Kasumi-1 (cell line): ENCODE measurements at places on chromosomes 5 and 9.

DNA sequence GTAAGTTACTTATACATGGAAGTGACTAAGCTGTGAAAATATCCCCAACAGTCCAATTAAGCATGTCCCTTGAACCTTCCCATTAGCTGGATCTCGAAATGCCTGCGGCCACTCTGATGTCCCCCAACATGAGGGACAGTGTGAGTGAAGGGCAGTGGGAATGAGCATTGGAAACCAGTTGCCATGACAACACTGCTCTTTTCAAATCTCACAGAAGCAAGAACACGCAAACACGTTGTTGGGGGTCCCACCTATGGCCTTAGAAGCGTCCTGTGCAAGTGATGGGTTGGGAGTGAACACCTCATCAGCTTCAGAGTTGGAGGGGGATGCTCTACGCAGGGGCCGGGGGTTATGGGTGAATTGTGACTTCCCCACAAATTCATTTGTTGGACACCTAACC, 205.9 kb downstream of the NXNL2 start:
- DNase-seq, result no peak

DNA sequence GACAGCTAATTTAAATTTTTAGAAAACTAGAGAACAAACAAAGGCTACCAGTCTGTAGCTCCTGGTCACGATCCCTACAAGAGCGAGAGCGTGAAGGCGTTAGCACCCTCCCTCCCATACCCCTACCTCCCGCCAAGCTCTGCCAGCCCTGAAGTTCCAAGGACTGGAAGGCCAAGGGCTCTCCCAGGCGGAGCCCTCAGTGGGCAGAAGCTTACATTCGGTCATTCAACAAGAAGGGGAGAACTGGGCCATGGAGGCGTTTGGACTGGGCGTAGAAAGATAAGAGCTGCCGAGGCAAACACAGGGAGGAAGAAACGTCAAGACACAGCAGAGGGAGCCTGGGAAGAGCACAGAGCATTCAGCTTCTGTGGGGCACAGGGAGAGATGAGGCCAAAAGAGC, 3.0 kb downstream of the MXD3 start:
- no peak for DNase-seq

GRCh38 chr9:13607481-13608441, 328.3 kb upstream of the MPDZ start:
- no peak for DNase-seq

DNA sequence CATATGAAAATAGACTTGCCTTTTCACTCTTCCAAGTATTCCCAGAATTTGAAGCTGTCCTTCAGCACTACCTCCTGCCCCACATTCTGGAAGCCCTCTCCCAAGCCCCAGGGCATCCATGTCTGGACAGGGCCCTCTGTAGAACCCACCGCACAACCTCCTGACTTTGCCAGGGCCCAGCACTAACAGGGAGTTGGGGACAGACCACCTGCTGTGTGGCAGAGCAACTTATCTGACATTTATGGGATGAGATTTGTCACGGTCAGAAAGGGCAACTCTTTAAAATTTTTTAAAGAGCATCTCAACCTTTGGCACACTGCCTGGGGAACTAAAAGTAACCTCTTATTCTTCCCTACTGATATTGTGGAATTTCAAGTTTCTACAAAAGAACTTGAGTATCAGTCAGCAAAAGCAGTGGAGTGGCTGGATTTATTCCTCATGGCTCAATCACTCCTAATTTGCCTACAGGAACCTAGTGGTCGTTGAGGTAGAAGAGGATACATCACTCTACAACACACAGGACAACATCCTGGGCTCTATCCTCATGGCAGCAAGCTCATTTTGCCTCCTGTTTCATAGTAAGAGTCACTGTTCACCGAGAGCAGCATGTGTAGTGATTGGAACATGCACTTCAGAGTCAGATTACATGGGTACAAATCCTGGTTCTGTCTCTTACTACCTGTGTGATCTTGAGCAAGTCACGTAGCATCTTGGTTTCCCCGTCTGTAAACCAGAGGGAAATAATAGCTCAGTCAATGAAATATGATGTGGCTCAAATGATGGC, 285.3 kb downstream of the ENC1 start:
- DNase-seq, result no peak

DNA sequence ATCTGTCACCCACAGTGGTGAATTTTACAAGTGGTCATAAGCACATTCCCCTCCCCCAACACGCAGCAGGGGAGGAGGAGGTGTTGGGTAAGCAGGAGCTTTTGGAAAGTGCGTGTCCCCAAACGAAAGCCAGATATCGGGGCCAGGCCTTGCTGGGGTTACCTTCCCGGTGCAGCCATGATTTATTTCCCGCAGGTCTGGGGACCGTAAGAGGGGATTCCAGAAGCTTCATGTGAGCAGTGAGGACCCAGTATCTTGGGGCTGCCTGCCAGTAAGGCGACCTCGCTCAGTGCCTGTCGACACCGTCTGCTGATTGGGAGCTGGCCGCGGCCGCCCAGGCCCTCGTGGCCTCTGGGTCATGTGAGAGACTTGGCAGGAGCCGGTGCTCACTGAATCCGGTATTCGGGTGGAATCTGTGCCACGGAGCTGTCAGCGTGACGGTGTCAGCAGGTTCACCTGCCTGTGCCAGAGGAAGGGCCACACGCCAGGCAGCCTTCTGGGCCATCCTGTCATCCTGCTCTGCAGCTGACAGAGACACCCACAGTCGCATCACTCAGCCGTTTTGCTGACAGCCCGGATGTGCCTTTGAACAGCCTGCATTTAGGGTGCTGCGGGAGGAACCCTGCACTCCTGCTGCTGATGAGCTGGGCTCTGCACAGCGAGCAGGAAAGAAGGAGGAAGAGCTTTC, 37.3 kb downstream of the SEC61B start:
- DNase-seq, result no peak

- DNase-seq, result no peak
Observed at GRCh38 chr5:42064821-42065220, 139.7 kb downstream of the FBXO4 start.

DNA sequence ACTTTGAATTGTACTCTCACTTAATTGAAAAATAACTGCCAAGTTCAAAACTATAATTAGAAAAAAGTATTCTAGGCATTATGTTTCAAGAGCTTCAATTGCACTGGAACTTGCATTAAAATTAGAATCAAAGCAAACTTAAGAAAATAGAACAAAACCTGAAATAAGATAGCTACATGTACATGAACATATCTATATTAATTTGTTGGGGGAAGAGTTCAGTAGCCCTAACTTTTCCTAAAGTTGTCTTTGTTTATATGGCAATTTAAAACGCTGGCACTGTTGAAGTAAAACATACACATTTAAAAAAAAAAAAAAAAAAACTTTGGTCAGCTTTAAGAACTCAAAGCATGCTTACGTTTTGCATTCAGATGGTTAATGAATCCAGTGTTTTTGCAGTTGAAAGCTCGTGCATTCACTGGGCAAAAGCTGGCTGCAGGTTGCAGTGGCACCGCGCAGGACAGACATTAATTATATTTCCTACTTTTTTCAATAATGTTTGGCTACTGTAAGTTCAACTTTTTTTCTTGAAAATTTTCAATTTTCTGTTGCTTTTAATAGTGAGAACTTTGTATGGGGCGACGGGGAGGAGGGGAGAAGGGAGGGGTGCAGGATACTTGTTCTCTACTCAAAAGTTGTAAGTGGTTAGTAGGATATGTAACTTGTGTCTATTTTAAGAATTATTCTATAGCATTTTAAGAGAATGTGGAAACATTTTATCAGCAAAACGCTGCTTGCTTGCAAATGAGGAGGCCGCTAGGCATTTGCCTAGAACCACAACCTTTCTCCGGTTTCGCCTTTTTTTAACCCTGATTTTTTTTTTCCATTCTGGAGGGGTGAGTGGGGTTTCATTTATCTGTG, 3.9 kb downstream of the NR2F1 start:
- DNase-seq, result no peak

DNA sequence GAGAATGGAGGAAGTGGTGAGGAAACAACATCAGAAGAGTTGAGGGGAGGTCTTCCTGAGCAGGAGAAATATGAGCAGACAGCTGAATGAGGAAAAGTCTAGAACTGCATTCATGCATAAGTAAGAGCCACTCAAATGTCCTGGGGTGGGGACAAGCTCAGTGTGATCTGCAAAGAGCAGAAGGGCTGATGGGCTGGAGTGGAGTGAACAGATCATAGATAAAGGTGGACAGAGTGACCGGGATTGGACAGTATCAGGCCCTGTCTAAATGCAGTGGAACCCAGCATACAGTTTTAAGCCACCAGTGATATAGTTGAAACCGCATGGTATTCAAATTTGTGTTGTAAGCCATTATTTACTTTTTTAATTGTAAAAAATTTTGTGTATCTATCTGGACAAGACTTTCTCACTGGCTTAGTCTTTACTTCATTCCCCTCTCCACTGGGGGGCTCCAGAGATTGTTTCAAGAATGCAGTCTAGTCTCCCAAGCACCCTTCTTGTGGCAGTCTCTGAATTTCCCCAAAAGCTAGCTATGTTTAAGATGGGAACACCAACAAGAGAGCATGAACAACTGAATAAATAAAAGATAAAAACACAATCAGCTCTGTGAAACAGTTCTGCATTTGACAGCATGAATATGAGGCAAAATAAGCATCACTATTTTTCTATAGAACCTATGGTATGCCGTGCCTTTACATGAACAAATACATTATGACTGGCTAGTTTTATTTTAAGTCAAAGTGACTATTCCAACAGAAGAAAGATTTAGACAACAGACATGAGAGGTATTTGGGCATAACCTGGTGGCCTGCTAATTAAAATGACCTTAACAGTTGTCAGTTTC, 10.7 kb upstream of the STK32A start:
- DNase-seq, result peak; percentile 33

DNA sequence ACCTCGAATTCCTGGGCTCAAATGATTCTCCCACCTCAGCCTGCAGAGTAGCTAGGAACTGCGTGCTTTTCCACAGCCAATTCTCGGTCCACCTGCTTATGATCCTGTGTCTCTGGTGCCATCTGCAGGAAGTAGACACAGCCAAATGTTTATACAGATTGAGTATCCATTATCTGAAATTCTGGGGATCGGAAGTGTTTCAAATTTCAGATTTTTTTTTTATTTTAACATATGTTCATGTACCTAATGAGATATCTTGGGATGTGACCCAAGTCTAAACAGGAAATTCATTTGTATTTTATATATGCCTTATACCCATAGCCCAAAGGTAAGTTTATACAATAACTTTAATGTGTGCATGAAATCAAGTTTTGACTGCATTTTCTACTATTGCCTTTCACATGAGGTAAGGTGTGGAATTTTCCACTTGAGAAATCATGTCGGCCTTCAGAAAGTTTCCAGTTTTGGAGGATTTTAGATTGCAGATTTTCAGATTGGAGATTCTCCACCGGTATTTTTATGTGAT, 89.5 kb downstream of the ESM1 start:
- peak; percentile 42 for DNase-seq

DNA sequence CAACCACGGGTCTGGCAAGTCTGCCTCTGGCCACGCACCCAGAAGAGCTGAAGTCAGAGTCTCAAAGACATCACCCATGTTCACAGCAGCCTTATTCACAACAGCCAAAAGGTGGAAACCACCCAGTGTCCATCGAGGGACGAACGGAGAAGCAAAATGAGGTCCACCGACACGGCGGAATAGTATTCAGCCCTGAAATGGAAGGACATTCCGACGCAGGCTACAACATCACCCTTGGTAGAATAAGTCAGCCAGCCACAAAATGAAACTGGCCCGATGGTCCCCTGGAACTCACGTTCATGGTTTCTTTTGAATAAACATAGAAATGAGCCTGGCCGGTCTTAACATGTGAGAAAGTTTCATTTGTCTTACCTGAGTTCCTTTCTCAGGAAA, 16.9 kb downstream of the CCDC187 start:
- no peak for DNase-seq

DNA sequence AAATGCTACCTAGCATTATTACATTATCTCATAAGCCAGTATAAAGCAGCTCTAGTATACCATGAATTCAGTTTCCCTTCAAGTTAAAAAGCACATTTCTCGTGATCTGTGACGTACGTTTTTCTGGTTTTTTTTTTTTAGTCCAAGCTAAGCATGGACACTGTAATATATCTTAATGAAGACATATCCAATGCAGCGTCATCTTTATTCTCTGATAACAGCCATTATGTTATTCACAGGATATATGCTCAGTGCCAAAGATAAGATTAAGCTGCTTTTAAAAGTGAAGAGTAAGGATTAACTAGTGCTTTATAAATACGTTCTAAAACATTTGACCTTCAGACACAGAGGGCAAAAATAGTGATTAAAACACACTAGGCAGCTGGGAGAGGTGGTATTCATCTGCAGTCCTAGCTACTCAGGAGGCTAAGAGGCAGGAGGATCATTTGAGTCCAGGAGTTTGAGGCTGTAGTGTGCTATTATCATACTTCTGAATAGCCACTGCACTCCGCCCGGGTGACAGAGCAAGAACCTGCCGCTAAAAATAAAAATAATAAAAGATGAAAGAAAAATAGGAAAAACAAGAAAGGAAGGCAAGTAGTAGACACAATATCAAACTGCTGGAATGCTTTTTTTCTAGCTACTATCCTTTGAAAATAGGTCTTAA, 7.7 kb downstream of the CSNK1A1 start:
- no peak for DNase-seq

DNA sequence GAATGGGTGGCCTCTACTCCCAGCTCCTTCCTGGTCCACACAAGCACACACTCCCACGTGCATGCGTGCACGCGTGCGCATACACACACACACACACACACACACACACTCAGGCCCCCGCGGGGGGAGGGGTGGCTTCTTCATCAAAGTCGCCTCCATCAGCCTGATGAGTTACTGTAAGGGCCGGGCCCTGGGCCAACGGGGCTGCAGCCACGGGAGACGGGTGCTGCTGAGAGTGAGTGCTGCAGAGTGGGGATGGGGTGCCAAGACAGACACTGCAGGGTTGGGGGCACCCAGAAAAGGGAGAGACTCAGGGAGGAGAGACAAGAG, 18.1 kb downstream of the CNTFR start:
- no peak for DNase-seq

- no peak for DNase-seq
Observed at GRCh38 chr5:1827886-1828397, 26.7 kb downstream of the NDUFS6 start.

DNA sequence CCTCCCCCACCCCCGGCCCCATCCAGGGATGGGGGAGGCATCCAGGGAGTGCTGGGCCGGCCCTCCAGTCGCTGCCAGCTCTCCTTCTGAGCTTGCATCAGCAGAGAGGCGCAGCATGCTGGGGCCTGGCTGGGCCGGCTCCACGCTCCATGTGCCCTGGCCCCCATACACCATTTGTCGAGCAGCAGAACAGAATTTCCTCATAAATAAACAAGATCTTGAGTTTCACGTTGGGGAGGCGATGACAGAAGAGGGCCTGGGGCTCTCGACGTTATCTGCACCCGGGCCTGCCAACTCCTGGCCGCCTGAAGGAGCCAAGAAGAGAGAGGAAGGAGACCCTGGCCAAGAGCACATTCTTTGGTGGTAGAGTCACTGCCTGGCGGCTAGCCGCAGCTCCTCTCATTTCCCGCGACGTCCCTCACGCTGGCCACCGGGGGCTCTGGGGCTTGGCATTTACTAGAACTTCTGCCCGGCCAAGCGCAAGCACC, 177.0 kb downstream of the FGF18 start:
- DNase-seq, result no peak
